ENCODE measurements at places on chromosomes 13 and 19.

GRCh38 chr19:14342809-14343208 lies 38.4 kb upstream of the ADGRE5 start:
- no peak for DNase-seq

DNA sequence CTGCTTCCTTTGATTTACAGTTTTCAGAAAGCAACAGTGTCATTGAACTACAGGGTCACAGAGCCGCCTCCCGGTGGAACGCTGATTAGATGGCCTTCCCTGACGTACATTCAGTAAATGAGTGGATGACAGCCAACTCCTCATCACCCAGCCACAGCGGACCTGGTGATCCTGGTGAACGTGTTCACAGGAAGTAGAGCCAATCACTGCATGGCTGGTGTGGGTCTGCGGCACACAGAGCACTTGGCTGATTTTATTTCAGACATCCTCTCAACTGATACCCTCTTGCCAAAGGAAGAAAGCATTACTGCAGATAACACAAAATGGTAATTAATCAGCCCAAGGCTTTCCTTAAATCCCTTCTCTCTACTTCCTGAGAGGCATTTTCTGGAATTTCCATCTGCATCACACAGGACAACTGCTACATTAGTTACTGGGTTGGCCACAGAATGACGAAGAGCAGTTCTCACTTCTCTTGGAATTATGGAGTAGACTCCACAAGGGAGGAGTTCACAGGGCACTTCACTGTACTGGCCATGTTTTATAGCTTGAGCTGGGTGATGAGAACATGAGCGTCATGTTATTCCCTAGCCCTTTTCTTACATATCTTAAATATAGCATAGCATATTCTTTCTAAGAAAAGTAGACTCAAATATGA lies 84.0 kb upstream of the SLC7A1 start:
- no peak for DNase-seq

GRCh38 chr19:38076337-38076736 lies 147.7 kb downstream of the DPF1 start:
- DNase-seq: no peak

DNA sequence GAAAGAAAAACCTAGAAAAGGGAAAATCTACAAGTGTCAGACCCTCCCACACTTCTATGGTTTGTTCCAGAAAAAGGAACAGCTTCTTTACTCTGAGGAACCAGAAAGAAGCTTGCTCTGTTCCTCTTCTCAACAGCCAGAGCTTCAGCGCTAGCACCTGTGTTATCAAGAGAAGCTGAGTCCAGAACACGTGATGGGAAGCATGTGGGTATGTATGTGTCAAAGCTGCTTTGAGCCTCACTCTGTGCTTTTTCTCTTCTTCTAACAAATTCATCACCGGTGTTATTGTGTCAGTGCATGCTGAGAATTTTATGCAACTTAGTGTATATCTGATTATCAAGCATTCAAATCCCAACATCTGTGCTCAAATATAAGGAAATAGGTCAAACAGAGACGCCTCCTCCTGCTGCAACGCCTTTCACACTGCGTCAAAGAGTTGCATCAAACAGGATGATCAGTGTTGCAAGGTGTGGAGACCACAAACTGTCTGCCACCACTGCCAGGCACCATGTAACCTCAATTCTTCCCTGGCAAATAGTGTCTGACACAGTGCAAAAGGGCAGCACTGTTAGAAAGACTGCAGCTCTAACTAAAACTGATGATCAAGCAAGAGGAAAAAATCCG lies 83.9 kb downstream of the LRRC63 start:
- peak; percentile 54 for DNase-seq

GRCh38 chr13:104357672-104358354 lies 1291.6 kb upstream of the SLC10A2 start:
- no peak for DNase-seq

GRCh38 chr19:49758292-49758691 lies 4.8 kb downstream of the TSKS start:
- DNase-seq: no peak

GRCh38 chr13:114122127-114122511 lies 10.3 kb downstream of the RASA3 start:
- DNase-seq: no peak

GRCh38 chr19:7899751-7900378 lies 3.8 kb upstream of the MAP2K7 start:
- no peak for DNase-seq

DNA sequence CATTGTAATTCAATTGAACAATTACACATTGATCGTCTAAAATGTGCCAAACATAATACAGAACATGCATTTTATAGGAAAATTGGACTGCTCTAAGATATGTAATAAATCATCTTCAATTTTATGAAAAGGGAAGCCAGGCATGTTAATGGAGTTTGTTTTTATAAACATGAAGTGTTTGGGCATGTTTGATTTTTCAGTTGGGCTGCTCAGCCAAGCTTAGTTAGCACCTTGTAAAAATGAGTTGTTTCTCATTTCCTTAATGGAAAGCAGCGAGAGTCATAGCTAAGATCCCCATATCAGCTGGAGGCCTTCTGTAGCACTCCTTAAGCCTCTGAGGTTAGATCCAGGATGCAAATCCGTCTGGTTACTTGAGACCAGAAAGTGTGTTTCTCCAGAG lies 422.3 kb downstream of the SPRY2 start:
- DNase-seq: no peak

DNA sequence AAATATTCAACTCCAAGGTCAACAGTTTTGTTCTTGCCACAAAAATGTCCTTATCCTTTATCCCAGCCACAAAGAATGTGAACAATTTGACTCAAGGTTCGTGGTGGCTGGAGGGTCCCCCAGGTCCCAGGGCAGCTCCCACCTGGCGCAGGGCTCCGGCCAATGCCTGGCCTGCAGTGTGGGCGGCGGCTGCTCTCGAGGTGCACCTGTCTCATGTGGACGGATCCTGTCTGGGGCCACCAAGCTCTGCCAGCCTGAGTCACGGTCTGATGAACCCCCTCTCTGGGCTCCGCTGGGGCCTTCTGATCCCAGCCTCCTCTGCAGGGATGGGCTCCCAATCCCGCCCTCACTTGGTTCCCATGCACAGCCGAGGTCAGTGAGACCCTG lies 49.4 kb downstream of the GAS6 start:
- DNase-seq: no peak

GRCh38 chr19:2462635-2463421 lies 6.1 kb upstream of the LMNB2 start:
- DNase-seq: no peak

DNA sequence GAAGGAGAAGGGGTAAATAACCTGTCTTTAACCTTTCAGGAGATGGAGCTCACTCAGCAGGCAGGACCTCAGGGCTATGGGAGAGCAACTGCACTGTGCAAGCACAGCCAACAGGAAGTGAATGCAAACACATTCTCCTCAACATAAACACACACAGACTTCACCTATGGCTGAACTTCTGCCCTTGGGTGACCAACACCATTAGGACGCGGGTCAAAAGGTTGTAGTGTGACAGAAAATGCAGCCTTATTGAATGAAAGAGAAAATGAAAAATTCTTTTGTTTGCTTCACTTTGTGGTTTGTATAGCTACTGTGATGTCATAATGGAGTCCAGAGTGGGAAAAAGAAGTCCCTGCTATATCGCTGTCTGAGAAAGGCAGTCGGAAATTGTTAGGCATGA lies 323.0 kb downstream of the NDFIP2 start:
- no peak for DNase-seq

DNA sequence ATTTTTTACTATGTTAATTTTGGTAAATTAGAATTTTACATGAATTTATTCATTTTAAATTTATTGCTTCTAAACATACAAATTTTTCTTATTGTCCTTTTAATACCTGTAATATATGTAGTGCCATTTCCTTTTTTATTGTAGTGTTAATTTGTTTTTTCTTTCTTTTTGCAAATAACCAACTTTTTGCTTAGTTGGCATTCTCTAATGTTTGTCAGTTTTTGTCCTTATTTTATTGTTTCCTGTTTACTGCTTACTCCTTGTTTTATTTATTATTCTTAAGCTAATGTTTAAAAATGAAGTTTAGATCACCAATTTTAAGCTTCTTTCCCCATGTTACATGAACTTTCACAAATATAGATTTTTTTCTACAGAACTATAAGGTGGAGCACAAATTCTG lies 516.6 kb downstream of the SLITRK1 start:
- no peak for DNase-seq

GRCh38 chr19:50537769-50538230 lies 24.1 kb upstream of the ASPDH start:
- peak; percentile 32 for DNase-seq

GRCh38 chr19:42111811-42112210 lies 20.4 kb downstream of the POU2F2 start:
- DNase-seq: no peak
